ENCODE measurements at places on chromosomes 6 and 20.

- DNase-seq, result no peak
Observed at GRCh38 chr6:14218519-14218800, 100.9 kb downstream of the CD83 start.

- DNase-seq, result no peak
Observed at GRCh38 chr6:108719477-108719876, 128.7 kb upstream of the ARMC2 start.

DNA sequence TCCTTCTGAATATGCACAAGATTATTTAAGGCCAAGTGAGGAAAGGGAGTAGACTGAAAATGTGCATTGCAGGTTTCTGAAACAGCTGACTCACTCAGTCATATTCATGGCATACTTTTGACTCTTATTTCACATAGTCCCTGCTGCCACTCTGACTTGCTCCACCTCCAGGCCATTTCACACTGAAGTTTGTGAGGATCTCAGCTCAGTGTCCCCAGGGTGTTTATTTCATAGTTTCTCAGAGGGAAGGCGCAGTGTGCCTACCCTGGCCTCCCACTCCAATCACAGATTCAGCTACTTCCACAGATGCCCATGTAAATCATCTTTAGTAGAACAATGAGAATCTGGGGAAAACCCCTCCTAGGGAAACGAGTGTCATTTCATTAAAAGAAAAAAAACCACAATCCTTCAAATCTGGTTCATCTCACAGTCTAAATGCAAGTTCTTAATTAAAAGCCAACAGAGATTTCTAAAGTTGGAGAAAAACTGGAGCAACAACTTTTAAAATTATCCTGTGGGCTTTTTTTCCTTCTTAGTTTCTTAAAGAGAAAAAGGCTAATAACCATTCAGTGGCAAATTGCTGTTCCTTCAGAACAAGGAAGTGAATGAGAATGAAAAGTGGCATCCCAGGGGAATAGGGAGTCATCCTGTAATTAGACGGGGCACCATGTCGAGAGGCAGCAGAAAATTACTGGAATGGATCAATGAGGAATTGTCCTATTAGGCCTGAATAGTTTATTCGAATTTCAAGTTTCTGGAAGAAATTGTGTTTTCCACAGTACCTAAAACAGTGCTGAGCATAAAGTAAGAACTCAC is 133.6 kb downstream of the TFAP2B start:
- no peak for DNase-seq

DNA sequence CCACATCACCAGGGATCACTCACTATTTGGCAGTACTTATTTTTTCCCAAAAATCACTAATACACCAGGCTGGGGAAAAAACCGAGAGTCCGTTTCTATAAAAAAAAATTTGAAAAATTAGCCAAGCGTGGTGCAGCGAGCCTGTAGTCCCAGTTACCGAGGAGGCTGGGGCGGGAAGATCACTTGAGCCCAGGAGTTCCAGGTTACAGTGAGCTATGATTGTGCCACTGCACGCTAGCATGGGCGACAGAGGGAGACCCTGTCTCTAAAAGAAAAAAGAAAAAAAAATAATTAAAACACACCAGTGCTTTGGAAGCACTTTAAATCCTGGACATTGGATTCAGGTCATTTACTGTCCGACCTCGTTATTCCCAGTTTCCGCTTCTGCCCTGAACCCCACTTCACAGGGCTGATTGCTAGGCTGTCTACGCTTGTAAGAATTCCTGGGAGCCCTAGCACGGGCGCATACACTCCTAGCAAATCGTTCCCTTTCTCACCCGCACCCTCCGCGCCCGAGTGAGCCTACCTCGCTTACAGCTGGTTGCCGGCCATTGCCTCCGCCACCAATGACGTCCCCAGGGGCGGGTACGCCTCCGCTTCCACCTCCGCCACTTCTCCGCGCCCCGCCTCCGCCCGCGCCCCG is at the start of gene TPMT:
TSS of gene TPMT (minus strand) at position 571 of the 643 bp plus-strand sequence. CDS start 5,950 bp downstream, outside the sequence.
- DNase-seq, result no peak

DNA sequence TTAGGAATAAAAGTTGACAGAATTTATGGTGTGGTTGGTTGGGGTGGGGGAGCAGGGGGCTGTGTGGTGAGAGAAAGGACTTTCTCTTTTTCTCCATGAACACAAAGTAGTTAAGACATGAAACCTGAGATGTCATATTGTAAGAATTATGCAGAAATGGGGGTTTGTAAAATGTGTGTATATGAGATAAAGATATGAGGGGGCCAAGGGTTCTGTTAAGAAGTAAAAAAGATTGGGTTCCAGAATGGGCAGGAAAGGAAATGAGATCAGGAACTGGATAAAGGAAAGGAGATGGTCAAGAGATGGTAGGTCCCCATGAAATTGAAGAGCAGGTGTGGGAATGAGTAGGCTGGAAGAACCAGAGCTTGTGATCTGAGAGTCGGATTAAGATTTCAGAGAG is 9.7 kb downstream of the RNF146 start:
- DNase-seq, result no peak

DNA sequence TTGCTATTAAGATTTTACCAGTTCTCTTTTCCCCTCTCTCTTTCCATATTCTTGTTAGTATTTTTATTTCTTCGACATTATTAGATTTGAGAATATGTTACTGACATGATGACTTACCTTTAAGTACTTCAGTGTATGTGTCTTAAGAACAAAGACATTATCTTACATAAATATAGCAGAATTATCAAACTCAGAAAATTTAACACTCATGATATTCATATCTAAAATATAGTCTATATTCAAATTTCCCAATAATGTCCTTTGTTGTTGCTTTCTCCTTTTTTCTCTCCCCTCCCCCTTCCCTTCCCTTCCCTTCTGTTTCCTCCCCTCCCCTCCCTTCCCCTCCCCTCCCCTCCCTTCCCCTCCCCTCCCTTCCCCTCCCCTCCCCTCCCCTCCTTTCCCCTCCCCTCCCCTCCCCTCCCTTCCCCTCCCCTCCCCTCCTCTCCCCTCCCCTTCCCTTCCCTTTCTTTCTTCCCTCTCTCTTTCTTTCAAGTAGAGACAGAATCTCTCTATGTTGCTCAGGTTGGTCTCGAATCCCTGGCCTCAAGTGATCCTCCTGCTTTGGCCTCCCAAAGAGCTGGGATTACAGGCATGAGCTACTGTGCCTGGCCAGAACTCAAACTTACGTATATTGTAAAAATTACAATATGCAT is 56.5 kb downstream of the RSPH3 start:
- DNase-seq, result no peak

- no peak for DNase-seq
Observed at GRCh38 chr6:32886681-32887383, 32.8 kb downstream of the PSMB9 start.

DNA sequence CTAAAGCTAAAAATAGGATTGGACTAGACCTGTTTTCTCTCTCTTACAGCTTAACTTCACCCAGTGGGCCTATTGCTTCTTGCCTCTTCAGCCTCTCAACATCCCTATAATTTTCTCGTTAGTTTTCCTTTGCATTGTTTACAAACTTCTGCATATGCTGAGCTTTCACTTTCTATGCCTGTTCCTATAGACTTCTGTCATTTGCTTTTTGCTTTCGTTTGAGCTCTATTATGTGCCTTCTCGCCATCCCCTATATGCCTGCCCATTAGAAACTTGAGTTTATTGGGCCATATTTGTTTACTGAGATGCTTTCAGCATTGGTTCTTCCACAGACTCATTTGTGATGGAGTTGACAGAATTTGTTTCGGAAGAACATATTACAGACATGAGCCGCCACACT is 40.9 kb downstream of the NCOA7 start:
- no peak for DNase-seq

DNA sequence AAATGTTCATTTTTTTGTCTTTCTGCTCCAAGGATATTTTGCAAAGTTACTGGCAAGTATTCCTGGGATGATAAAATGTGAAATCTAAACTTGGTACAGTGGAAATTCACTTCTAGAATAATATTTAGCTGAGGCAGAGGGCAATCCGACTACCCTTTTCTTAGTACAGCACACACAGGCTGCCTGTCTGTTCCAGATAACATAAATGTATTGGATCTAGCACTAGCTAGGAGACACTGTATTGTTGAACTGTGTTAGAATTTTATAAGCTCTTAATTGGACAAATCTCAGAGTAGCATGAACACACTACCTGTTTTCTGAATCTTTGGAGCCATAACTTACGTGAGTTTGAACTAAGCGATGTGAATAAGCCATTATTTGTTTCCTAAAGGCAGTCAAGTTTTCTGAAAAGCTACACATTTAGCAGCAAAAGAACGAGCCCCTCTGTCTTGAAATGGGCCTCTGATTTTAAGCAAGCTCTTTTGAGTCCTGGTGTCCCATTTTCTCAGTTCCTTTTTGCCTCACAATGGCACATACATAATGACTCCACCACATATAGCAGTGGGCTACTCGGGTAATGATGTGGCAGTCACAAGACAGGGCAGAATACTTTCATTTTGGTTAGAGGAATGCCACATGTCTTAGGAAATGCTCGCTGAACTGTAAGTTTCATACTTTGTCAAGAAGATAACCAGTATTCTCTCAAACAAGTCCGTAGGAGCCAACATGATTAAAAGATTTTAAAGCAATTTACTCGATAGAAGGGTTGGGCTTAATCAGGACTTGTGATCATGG is 116.5 kb upstream of the ESR1 start:
- DNase-seq, result no peak
